ENCODE measurements at places on chromosomes 6 and 20. TPM values are rescaled to one million over a fixed set of nuclear protein-coding genes. Genes with fewer than 3 reads are reported as not detected.

ZBTB46 gene
- total RNA-seq: 3.1 TPM

NFKBIE gene
- 12.4 TPM for total RNA-seq

TUBB2B gene
- total RNA-seq: 5.1 TPM

GRCh38 chr6:12221856-12222255 lies 68.3 kb upstream of the EDN1 start:
- no peak for DNase-seq

- DNase-seq: no peak
Measured at GRCh38 chr6:87342829-87343228, 1.8 kb upstream of the C6orf163 start.

DNA sequence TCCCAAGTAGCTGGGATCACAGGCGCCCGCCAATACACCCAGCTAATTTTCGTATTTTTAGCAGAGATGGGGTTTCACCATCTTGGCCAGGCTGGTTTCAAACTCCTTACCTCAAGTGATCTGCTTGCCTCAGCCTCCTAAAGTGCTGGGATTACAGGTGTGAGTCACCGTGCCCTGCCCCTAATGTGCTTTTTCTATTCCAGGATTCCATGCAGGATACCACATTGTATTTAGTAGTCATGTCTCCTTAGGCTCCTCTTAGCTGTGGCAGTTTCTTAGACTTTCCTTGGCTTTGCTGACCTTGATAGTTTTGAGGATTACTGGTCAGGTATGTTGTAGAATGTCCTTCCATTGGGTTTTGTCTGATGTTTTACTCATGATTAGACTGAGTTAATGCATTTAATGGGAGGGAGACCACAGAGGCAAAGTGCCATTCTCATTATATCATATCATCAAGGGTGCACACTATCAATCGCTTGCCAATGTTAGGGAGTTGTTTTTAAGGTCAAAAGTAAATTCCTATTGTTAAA lies 39.6 kb upstream of the TNFAIP3 start:
- no peak for DNase-seq

GRCh38 chr20:22414305-22414742 lies 170.0 kb downstream of the FOXA2 start:
- peak; percentile 44 for DNase-seq

DNA sequence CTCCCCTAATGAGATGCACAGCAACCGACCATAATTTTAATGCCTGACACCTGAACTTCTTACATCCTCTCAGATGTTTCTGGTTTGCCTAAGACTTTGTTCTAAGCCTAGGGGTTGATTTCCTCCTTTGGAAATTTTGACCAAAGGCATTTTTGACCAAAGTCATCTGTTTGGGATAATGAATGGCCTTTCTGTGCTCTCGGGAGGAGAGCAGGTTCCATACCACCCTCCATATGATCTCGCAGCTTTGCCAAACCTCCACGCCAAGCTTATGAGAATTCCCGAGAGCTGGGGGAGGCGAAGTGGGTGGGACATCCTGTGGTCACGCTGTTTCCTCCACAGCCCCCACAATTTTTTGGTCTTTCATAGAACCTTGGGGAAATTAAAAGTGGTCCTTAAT lies 91.7 kb downstream of the SCML4 start:
- DNase-seq: no peak

GRCh38 chr6:155158030-155158843 lies 105.6 kb upstream of the CLDN20 start:
- no peak for DNase-seq
